Activated CD8-positive, alpha-beta memory T cell treated with anti-CD3 and anti-CD28 coated beads, Interleukin-2, amount 50 U/mL, for 48 hours (primary cell): ENCODE measurements at places on chromosomes 3 and 15.

DNA sequence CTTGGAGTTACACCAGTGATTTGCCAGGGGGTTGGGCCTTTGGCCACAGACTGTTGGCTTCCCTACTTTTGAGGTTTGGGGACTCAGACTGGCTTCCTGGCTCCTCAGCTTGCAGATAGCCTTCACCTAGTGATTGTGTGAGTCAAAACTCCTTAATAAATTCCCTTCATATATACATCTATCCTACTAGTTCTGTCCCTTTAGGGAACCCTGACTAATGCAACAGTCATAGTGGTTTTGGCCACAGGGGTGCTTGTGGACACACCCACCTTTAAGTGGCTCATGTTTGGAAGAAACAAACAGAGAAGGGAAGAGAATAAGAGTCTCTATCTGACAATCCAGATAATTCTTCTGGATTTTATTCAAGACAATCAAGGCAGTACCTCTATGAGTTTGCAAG, 457.7 kb downstream of the EPHA3 start:
- no peak for DNase-seq

GRCh38 chr3:89000886-89001285, 106.5 kb upstream of the EPHA3 start:
- no peak for DNase-seq

GRCh38 chr3:5505163-5505562, 317.7 kb downstream of the EDEM1 start:
- DNase-seq = no peak

GRCh38 chr3:181701096-181701495, 10.6 kb upstream of the SOX2 start:
- DNase-seq = no peak

DNA sequence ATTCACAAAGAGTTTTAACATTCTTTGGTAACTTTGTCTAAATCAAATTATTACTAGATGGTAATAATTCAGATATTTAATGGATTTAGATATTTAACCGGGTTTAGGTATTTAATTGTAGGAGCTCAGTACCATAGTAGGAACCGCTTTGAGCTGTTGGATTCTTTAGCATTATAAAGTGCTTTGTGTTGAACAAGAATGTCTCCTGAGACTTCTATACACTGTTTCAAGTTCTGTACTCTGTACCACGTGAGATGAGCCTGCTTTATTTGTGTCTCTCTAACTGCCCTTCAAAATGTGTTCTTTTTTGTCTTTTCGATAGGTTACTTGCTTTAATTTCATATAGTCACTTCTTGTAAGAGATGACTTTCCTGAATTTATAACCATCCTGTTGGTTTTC, 36.0 kb downstream of the ZFAND6 start:
- no peak for DNase-seq
